ENCODE measurements at places on chromosomes 6 and 20.

- DNase-seq: no peak
Measured at GRCh38 chr6:54222217-54222616, 86.0 kb upstream of the TINAG start.

GRCh38 chr6:146358431-146359046 is 185.1 kb upstream of the RAB32 start:
- no peak for DNase-seq

- no peak for DNase-seq
Measured at GRCh38 chr6:94357381-94357980, 938.1 kb upstream of the EPHA7 start.

GRCh38 chr20:50415516-50416268 is 94.5 kb upstream of the PTPN1 start:
- DNase-seq: no peak

DNA sequence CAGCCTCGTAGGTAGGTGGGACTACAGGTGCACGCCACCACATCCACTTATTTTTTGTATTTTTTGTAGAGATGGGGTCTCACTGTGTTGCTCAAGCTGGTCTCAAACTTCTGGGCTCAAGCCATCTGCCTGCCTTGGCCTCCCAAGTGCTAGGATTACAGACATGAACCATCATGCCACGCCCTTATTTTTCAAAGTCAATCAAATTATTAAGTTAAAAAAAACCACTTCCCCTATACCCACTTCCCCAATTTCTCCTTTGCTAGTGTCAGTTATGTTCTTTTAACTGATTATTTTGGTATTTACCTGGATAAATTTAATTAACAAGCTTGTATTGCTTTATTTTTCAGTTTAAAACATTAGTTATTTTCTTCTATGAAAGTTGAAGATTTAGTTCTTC is 49.6 kb downstream of the RIOK1 start:
- no peak for DNase-seq

GRCh38 chr6:134029495-134030455 is 22.6 kb downstream of the SLC2A12 start:
- DNase-seq: no peak

GRCh38 chr6:31446481-31446880 is 43.1 kb downstream of the MICA start:
- DNase-seq: no peak

DNA sequence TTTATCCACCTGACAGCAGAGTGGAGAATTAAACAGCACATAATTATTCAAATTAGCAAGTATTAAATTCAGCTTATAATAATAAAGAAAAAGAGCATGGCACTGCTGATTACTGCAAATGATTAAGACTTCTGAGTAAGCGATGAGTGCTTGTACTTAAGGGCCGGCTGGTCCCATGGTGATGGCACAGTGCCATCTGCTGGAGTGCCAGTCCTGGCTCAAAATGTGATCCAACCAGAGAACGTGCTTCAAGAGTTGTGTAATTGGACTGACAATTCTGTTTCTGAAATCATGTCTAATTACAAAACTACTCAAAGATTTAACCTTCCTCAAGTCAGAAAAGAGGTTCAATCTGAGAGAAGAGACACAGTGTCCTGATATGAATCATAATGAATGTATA is 181.6 kb upstream of the RGS17 start:
- peak; percentile 51 for DNase-seq

GRCh38 chr6:6919173-6919572 is 188.6 kb upstream of the RREB1 start:
- no peak for DNase-seq

GRCh38 chr20:54625497-54625896 is 150.1 kb downstream of the DOK5 start:
- no peak for DNase-seq
